ENCODE measurements at places on chromosomes 12 and 14.

DNA sequence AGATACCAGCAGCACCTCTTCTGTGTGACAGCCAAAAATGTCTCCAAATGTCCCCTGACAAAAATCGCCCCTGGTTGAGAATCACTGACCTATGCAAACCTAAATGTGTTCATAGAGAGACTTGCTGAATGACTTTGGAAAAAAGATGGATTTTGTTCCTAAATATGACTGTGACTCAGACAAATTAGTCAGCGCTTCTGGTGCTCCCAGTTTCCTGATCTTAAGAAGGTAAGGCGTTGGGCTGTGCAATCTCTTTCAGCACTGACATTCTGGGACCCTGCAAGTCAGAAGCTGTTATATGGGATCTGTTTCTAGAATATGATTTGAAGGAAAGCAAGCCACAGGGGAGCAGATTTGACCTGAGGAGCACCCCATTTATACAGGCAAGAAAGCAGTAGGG is 90.6 kb upstream of the PWP1 start:
- no peak for DNase-seq

DNA sequence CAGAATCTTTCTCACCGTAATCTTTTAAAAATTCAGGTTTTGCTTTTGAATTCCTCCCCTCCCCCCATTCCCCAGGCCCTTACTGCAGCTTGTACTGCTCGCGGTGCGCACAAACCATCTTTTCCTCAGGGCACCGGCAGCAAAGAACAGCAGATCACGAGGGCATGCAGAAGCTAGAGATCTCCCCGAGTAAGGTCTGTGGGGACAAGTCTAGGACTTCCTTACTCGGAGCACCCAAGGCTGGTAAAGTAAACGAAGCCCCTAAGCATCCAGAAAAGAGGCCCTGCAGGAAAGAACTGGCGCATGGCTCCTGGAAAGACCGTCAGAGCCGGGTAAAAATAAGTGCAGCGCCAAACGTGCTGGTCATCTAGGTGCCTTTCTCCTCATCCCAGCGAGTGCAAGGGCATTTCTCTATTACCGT is 727 bp downstream of the LDHB start:
- DNase-seq = no peak

DNA sequence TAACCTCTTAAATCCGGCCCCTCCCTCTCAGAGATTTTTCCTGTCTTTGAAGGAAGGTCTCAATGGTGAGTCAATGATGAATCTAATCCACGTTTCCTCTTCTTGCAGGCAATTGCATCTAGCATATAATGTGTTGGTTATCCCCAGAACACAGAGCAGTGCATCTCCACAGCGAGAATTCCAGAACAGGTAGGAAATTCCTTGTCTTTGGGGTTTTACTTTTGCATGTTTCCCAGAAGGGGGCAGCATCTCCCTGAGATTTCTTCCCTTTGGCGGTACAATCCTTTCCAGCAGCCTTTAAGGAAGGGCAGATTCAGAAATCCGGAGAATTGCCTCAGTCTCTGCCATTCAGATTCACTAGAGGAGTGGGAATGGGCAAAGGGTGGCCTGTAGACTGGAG is 128.0 kb downstream of the KCNA5 start:
- DNase-seq = no peak

- DNase-seq = no peak
Observed at GRCh38 chr12:3132636-3133404, 55.6 kb downstream of the TSPAN9 start.

GRCh38 chr14:56962444-56963080 is 152.3 kb upstream of the OTX2 start:
- DNase-seq = no peak

DNA sequence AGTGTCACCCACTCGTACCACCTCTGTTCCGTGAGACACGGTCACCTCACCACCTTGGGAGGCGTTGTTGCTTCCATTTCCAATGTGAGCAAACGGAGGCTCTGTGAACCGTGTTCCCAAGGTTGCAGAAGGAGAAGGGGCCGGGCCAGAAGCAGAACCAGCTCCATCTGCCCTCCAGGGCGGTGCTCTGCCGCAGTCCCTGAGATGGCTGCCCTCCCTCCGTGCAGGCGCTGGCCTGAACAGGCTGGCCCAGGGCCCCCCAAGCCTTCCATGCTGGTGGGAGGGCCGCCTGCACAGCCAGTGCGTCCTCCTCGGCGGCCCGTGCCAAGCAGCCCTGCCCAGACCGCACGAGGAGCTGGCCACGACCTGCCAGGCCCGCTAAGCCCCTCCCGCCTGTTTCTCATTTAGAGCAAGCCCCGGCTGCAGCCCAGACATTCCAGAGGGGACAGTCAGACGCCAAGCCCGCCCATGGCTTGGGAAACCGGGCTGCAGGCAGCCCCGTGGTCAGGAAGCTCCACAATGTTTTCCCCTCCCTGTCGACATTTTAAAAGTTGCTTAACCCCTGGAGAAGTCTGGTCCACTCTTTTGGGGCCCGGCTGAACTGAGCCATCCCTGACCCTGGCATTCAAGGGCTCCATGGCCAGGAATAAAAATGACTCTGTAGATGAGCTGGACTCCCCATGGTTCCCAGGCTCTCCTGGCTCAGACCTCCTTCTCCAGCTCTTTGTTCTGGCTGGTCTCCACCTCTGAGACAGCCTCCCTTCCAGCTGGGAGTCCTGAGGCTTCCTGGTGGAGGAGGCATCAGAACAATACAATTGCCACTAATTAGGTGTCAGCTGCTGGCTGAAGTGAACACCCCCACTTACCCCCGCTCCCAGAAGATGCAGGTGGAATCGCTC is 236.0 kb downstream of the BCL11B start:
- no peak for DNase-seq

DNA sequence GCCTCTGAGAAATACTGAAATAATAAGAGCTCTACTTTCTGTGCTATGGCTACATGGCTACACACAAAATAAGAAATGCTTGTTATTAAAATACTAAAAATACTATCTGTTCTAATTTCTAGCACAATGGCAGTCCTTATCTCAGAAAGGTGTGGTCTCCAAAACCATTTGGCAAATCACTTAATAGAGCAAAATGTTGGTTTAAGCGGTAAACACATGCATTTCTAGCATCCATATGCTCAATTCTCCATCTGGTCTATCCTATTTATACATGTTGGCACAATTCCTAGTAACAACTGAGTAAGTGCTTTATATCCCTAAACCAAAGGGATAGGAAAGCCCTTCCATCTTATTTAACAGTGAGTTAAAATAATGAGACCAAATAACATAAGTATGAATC is 107.0 kb downstream of the PAPLN start:
- no peak for DNase-seq

DNA sequence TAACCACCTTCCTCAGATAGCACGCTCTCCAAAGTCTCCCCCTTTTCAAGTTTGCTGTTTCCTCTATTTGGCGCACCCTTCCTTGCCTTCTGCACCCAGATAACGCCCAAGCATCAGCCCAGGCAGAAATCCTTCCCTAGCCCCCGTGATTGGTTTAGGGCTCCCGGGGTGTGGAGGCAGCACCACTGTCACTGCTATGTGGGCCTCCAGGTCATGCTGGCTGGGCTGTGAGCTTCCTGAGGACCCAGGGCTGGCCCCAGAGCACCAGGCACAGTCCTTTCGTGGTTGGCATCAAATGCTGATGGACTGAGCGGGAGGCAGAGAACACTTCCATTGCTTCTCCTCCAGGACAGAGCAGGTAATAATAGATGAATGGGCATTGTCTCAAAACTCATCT is 311.4 kb downstream of the BCL11B start:
- no peak for DNase-seq

DNA sequence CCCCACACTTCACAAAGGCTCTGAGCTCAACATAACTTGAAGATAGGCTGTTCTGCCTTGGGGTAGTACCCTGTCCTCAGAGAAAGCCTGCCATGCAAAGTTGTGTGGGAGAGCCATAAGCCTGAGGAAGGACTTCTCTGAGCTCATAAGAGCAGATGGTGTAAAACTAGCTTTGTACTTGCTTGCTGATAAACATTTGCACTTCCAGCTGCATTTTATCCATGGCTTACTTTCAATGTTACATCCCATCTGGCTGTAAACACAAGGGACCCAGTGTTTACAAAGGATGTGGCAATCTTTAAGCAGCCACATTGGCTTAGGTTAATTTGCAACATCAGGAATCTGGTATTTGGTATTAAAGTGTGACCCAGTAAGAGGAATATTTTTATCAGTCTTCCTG is 258.1 kb downstream of the IPO8 start:
- DNase-seq = no peak

DNA sequence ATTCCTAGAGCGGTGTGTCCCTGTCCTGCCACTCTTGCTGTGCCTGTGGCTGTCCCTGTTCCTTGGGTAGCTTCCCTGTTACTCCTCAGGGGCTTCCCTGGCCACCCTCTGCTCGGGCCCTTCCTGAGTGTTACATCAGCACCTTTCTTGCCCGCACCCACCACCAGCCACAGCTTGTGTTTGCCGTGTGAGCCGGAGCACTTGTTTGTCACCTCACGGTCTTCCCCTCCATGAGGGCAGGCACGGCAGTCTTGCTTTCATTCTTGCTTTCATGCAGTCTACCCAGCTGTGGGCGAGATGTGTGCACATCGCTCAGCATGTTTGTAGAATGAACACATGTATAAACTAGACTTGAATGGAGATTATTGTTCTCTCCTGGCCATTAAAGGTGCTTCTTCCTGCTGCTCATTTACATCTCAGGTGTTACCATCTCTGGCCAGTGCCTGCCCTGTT is 42.0 kb downstream of the TRAF3 start:
- no peak for DNase-seq

GRCh38 chr12:7695566-7696197 is at the start of gene GDF3:
TSS of gene GDF3 (minus strand) at chr12:7695775. CDS start at chr12:7695728, 47 bp downstream.
- DNase-seq = no peak

DNA sequence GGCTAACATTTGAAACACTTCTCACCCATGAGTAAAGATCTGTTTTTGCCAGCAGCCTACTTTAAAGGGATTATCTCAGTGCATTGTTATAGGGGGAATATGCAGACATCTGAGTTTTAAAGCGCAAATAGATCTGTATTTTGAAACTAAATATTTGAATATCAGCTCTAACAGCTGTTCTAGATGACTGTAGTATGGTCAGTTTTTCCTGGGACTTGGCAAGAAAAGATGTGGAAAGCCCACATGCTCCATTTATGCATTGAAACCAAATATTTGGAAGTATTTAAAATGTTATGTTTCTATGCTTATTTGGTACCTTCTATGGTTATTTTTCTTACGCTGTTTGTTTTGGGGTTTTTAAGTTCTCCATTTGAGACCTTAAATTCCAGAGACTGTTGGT is 41.7 kb downstream of the RIC8B start:
- DNase-seq = no peak

GRCh38 chr14:21257394-21257909 is 11.8 kb downstream of the HNRNPC start:
- DNase-seq = no peak

- no peak for DNase-seq
Observed at GRCh38 chr14:85416771-85417170, 113.2 kb upstream of the FLRT2 start.

DNA sequence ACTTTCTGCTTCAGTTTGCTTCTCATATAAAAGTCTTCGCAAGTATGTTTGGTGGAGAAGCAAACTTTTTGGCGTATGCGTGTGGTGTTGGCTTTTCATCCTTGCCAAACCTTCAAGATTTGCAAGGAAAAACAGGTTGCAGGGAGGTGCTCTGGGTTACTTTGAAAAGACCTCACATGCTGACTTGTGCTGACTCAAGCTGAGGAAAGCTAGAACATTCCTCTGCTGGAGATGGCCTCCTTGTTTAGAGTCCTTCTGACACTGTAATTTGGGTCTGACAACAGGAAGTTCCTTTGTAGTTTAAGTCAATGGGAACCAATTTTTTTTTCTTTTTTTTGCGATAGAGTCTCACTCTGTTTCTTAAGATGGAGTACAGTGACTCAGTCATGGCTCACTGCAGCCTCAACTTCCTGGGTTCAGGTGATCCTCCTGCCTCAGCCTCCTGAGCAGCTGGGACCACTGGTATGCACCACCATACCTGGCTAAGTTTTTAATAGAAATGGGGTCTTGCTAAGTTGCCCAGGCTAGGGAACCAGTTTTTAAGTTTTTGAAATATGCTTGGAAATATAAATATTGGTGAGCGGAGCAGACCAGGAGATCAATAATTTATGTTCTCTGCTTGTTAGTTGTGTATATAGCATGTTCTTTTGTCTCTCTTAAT is 2.6 kb upstream of the ACACB start:
- DNase-seq = no peak

GRCh38 chr14:52222901-52223300 is 44.6 kb upstream of the PTGDR start:
- no peak for DNase-seq

GRCh38 chr14:54291491-54292191 is 105.2 kb upstream of the CDKN3 start:
- no peak for DNase-seq

- DNase-seq = no peak
Observed at GRCh38 chr12:114670291-114670980, 13.5 kb downstream of the TBX3 start.

DNA sequence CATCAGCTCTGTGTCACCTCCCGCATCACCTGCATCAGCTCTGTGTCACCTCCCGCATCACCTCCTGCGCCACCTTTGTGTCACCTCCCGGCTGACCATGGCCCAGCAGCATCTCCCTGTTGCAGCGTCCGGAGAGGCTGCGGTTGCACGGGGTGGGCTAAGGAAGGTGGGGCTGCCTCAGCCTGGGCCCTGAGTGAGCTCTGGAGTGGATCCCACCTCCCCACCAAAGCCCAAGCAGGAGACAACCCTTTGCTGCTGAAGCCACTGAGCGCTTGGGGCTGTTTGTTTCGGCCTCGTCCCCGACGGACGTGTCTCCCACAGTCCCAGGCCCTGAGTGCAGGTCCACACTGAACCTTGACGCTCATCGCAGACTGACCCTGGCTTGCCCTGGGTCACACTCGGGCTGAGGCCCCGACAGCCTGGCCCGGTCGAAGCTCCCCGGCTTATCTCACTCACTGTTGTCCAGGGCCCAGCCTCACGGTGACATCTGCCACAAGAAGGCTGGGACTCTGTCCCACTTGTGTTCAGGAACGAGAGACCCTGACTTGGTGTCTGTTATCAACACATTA is 12.2 kb downstream of the TMEM121 start:
- DNase-seq = no peak

DNA sequence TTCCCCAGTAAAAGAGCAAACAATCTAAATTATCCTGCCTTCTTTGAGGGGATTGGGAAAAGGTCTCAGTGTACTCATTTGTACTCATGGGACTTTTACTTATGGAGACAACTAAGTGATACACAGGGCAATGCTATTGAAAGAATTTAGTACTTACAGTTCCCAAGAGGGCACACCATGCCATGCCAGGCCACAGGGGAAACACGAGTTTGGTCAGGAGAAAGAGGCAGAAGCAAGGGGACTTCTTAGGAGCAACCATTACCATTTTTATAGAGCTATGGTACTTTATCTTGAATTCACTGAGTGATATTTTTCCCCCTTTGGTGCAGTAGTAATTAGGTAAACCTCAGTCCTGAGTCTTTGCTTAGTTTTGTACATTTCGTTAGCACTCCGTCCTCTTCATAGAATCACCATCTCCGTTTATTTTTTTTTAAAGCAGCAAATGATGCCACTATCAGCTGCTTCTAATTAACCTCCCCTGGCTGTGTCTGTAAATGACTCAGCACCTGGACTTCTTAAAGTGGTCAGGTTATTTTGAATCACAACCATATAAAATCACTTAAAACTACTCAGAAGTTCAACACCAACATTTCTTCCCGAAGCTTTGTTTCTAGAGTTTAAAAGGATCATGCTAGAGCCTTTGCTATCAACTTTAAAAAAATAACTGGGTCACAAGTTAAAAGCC is 5.9 kb upstream of the WASHC3 start:
- no peak for DNase-seq

- no peak for DNase-seq
Observed at GRCh38 chr12:28086521-28087155, 103.6 kb upstream of the CCDC91 start.

- no peak for DNase-seq
Observed at GRCh38 chr12:65510584-65511050, 232.1 kb downstream of the MSRB3 start.
